ENCODE measurements at places on chromosomes 4 and X.

DNA sequence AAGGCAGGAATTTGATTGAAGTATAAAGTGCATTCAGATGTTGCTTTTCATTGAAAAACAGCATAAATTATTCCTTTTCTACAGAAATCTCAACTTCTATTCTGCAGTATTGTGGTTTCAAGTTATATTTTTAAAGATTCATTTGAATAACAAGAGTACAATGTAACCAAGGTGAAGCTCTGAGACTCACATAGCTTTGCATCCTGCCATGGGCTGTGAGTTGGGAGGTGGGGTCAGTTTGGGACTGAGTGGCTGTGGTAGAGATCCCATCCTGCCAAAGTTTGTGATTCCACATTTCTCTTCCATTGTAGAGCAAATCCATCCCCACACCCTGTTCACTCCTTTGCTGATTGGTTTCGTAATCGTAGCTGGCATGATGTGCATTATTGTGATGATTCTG lies 69.2 kb downstream of the KIT start:
- DNase-seq = no peak

DNA sequence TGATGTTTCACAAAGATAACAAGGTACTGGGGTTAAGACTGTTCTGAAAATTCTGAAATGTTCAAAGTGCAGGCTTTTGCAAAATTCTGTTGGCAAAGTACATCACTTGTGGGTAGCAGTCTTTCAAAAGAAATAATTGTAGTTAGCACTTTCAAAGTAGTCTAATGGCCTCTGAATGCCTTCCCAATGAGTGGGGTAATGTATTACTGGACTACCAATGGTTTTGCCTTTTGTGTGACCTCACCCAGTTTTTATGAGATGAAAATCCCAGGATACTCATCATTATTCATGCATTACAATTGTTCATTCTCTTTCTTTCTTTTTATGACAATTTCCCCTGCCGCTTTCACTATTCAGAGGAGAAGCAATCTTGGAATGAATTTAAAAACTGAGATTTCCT lies 686.1 kb downstream of the GLUD2 start:
- DNase-seq = no peak

DNA sequence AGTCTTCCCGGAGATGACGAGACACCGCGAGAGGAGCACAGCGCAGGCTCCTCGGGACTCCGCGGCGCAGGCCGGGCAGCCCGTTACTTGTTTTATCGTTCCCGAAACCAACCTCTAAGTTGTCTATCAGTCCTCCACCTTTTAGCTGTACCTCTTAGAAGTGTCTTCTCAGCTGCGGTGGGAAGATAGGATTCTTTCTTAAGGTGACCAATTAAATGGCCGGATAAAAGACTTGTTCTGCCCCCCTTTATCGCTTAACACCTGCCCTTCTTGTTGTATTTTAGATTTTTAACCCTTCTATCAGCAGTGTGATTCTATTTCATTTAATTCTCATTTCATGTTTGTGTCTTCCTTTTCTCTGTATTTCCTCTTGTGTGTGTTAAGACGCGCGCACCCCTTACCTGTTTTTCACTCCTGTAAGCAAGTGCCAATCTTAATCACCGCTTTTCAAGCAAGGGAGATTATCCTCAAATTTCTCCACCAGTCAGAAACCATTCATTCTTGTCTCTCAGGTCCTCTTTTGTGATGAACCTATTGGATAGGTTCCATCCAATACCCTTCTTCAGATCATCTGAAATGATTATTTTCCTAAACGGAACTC lies at the start of gene SLC9B2:
TSS of gene SLC9B2 (minus strand) at position 15 of the 601 bp plus-strand sequence. CDS start 9,211 bp downstream, outside the sequence.
- peak; percentile 62 for DNase-seq

DNA sequence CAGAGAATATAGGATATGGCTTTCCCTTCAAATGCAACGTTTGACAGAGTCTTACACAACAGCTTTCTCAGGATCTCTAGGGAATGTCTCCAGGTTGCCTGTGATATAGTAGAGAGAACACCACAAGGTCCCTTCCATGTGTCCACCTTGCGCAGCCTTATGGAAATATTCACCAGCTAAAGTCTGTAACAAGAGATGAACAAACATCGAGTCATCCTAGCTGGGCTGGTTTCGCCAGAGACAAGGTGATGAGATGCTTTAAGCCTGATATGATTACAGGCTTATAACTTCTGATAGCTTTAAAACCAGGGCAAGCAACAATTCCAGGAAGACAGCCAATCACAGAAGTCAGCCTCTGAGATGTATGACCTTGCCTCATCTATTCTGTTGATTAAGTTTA lies 83.8 kb downstream of the SEL1L3 start:
- DNase-seq = peak; percentile 32

GRCh38 chrX:56928546-56928945 lies 66.8 kb downstream of the SPIN3 start:
- DNase-seq = no peak

GRCh38 chr4:168453146-168453545 lies 27.1 kb downstream of the DDX60L start:
- no peak for DNase-seq

- no peak for DNase-seq
These were observed 18.0 kb upstream of the MAEA start for GRCh38 chr4:1271686-1272085.

GRCh38 chr4:58261526-58261925 lies 1151.3 kb upstream of the IGFBP7 start:
- DNase-seq = no peak
